ENCODE measurements at places on chromosomes 2 and 18.

DNA sequence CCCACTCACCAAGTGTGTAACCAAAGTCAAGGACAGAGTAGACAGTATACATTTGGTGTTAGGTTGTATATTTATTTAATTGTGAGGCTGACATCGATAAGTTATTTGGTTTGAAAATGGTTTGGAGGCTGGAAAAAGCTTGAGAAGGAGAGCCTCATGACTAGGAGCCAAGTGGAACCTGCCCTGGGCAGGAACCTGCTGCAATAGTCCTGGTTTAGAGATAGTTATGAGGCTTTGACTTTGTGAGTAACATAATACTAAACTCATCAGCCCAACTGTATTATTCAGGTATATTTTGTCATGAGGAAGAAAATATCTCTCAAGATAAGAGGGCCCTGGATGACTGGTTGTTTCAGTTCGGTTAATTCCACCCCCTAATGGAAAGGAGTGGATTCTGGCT, 234.3 kb upstream of the CYRIA start:
- H3K36me3 ChIP-seq = no peaks in the 10 kb centered on the region
- H3K27me3 ChIP-seq = no peaks in the 10 kb centered on the region
- no peak overlapping the region for H3K27ac ChIP-seq
- no peak overlapping the region for H3K4me3 ChIP-seq
- no peaks in the 10 kb centered on the region for H3K4me1 ChIP-seq

- peaks cover 11% of the 10 kb centered on the region for H3K4me1 ChIP-seq
- DNase-seq = no peak
- H3K27me3 ChIP-seq = no peaks in the 10 kb centered on the region
- H3K27ac ChIP-seq = no peak overlapping the region
- H3K4me3 ChIP-seq = no peak overlapping the region
- no peaks in the 10 kb centered on the region for H3K36me3 ChIP-seq
Measured at GRCh38 chr2:16140771-16141640, 200.7 kb downstream of the MYCN start.

DNA sequence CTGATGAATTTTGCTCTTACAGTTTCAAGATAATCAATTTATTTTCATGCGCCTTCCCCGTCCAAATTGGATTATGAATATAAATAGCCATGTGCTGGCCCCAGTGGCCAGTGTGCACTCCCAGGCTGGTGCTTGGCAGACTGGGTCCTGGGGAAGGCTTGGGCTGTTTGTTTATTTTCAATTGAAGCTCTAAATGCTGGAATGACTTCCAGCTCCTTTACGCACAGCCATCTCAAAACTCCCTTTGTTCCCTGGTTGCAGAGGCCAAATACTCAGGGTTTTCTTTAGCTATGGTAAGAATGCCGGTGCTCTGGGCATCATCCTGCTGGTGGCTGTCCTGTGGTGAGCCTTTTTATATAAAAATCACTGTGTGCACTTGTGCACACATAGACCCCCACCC, 131.5 kb downstream of the PRKCE start:
- H3K4me1 ChIP-seq = peaks cover 2% of the 10 kb centered on the region
- H3K27ac ChIP-seq = no peak overlapping the region
- DNase-seq = peak; percentile 17
- H3K27me3 ChIP-seq = no peaks in the 10 kb centered on the region
- no peak overlapping the region for H3K4me3 ChIP-seq

DNA sequence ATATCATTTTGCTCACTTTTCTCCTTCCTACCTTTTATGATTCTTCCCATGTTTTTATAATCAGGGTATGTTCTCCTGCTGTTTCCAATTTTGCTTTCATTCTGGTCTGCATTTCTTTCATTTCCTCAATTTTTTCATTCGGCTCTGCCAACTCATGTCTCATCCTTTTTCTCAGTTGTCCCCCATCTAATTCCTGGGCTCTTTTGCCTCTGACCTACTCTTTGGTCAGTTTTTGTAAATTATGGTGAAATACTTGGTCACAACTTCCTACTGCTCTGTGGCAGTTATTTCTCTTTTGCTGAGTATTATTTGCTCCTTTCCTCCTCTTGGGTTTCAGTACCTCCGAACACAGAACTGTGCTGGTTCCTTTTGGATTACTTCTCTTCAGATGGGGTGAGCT, 27.5 kb downstream of the MYO7B start:
- H3K27ac ChIP-seq = no peak overlapping the region
- H3K4me3 ChIP-seq = no peak overlapping the region
- DNase-seq = no peak

- H3K4me1 ChIP-seq = peaks cover 30% of the 10 kb centered on the region
- H3K36me3 ChIP-seq = no peaks in the 10 kb centered on the region
- DNase-seq = no peak
- no peak overlapping the region for H3K27ac ChIP-seq
Measured at GRCh38 chr2:47072728-47073191, 82.3 kb downstream of the STPG4 start.

DNA sequence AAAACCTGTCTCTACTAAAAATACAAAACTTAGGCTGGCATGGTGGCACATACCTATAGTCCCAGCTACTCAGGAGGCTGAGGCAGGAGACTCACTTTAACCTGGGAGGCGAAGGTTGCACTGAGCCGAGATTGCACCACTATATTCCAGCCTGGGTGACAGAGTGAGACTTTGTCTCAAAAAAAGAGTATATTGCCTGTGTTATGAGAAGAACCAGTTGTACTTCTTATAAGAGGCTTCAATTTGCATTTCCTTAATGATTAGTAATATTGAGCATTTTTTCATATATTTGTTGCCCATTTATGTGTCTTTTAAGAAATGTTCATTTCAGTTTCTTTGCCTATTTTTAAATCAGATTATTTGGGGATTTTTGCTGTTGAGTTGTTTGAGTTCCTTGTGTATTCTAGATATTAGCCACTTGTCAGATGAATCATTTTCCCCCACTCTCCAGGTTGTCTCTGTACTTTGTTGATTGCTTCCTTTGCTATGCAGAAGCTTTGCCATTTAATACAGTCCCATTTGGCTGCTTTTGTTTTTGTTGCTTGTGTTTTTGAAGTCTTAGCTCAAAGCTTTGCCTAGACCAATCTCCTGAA, 75.8 kb upstream of the LRPPRC start:
- no peak overlapping the region for H3K4me3 ChIP-seq
- H3K4me1 ChIP-seq = no peaks in the 10 kb centered on the region
- no peaks in the 10 kb centered on the region for H3K27me3 ChIP-seq
- H3K36me3 ChIP-seq = no peaks in the 10 kb centered on the region
- H3K27ac ChIP-seq = no peak overlapping the region

GRCh38 chr18:3458378-3458777, 8.4 kb downstream of the TGIF1 start:
- H3K4me1 ChIP-seq = peaks cover 8% of the 10 kb centered on the region
- H3K27me3 ChIP-seq = no peaks in the 10 kb centered on the region
- no peak overlapping the region for H3K27ac ChIP-seq
- no peak for DNase-seq
- H3K36me3 ChIP-seq = peaks cover 15% of the 10 kb centered on the region
- no peak overlapping the region for H3K4me3 ChIP-seq

- no peak overlapping the region for H3K27ac ChIP-seq
- no peaks in the 10 kb centered on the region for H3K36me3 ChIP-seq
- no peaks in the 10 kb centered on the region for H3K4me1 ChIP-seq
- no peaks in the 10 kb centered on the region for H3K27me3 ChIP-seq
- no peak overlapping the region for H3K4me3 ChIP-seq
- no peak for DNase-seq
Measured at GRCh38 chr2:64781711-64782390, 128.1 kb upstream of the SERTAD2 start.

GRCh38 chr2:36486521-36487044, 111.4 kb downstream of the FEZ2 start:
- H3K4me3 ChIP-seq = no peak overlapping the region
- no peak overlapping the region for H3K27ac ChIP-seq
- peaks cover 3% of the 10 kb centered on the region for H3K4me1 ChIP-seq
- no peak for DNase-seq
- no peaks in the 10 kb centered on the region for H3K27me3 ChIP-seq
- peaks cover 4% of the 10 kb centered on the region for H3K36me3 ChIP-seq

- no peak overlapping the region for H3K4me3 ChIP-seq
- DNase-seq = no peak
- no peaks in the 10 kb centered on the region for H3K27me3 ChIP-seq
Measured at GRCh38 chr2:220510668-220511067, 883.2 kb downstream of the SLC4A3 start.

DNA sequence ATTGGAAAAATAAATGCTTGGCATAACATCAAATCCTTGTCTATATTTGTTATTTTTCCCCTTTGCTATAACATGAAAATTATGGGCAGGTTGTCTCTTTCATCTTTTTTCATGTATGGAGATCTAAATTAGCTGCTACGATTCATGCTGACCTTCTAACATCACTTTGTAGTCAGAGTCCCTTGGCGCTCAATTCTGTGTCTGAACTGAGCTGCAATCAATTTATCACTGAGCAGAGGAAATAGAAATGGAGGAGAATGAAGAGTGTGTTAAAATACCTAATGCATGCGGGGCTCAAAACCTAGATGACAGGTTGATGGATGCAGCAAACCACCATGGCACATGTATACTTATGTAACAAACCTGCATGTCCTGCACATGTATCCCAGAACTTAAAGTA, 168.9 kb downstream of the CDH7 start:
- H3K4me3 ChIP-seq = no peak overlapping the region
- H3K4me1 ChIP-seq = no peaks in the 10 kb centered on the region
- H3K27me3 ChIP-seq = no peaks in the 10 kb centered on the region
- no peak for DNase-seq
- H3K27ac ChIP-seq = no peak overlapping the region

- H3K27me3 ChIP-seq = peaks cover 91% of the 10 kb centered on the region
- H3K4me1 ChIP-seq = peaks cover 2% of the 10 kb centered on the region
- no peak for DNase-seq
- no peaks in the 10 kb centered on the region for H3K36me3 ChIP-seq
- H3K4me3 ChIP-seq = peak overlapping the region; percentile 17
Measured at GRCh38 chr2:176093145-176093897, 800 bp downstream of the HOXD13 start.

GRCh38 chr2:53913721-53914120, 54.0 kb upstream of the GPR75 start:
- H3K27ac ChIP-seq = no peak overlapping the region
- H3K27me3 ChIP-seq = no peaks in the 10 kb centered on the region
- H3K36me3 ChIP-seq = peaks cover 80% of the 10 kb centered on the region
- H3K4me3 ChIP-seq = no peak overlapping the region
- no peak for DNase-seq

DNA sequence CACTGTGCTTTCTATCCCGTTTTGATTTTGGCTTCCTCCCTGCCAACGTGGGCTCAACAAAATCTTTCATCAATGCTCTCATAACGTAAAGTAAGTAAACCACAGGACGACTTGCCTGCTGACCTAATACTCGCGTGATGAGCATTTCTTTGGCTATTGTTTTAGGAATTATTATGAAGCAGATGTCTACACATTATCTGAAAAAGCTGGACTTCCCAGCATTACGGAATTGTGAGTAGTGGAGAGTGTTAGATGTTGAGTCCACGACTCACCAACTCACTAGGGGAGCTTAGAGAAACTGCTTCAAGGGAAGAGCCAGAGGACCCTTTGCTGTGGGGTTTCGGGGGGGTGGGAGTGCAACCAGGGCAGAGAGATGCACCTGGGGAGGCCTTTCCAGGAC, 21.9 kb downstream of the HJURP start:
- H3K4me3 ChIP-seq = no peak overlapping the region
- H3K27ac ChIP-seq = no peak overlapping the region
- no peak for DNase-seq
- H3K27me3 ChIP-seq = no peaks in the 10 kb centered on the region
- peaks cover 6% of the 10 kb centered on the region for H3K4me1 ChIP-seq

DNA sequence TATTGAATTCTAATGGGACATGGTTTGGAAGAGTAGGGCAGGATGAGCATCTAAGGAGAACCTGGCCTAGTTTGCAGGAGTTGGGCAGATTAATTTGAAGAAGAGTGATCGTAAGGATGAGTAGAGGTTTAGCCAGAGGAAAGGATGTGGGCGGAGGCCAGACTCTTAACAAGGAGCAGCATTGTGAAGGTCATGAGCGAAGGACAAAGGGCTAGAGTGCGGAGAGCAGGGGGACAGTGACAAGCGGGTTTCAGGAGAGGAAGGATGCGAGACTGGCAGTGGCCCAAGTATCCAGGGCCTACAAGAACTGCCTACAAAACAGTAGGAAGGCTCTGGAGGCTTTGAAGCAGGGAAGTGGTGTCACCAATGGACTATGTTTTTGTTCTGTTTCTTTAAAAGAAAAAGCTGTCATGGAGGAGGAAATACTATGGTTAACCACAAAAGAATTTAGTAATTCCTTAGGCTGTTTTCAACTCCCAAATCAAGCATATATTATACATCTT, 20.1 kb downstream of the SLC66A3 start:
- no peaks in the 10 kb centered on the region for H3K27me3 ChIP-seq
- H3K27ac ChIP-seq = no peak overlapping the region
- H3K4me1 ChIP-seq = no peaks in the 10 kb centered on the region
- no peak overlapping the region for H3K4me3 ChIP-seq
- DNase-seq = no peak
- H3K36me3 ChIP-seq = no peaks in the 10 kb centered on the region
